ENCODE measurements at places on chromosomes 6 and 20. TPM values are rescaled to one million over a fixed set of nuclear protein-coding genes. Genes with fewer than 3 reads are reported as not detected.

DNA sequence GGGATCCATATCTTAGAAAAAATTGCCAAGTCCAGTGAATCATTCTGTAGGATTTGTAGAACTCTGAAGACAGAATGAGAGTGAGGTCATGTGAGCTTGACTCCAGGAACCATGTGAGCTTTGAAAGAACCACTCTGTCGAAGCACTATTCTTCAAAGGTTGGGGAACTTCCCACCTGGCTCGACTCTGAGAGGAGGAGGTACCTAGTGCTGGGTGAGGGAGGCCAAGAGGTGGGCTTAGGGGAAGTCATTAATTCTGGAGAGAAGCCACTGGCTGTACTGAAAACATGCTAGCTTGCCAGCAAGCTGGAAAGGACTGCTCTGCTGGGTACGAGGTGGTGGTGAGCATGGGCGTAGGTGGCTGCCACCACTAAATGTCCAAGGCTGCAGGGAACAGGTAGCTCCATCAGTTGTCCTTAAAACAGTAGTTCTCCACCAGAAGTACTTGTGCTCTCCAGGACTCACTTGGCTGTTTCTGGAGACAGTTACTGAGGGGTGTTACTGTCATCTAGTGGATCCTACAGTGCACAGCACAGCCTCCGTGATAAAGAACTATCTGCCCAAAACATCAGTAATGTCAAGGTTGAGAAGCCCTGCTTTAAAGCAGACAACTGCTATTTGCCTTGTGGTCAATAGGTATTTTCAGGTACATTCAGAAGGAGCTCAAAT lies 34.7 kb upstream of the SYNJ2 start:
- DNase-seq, result no peak

DNA sequence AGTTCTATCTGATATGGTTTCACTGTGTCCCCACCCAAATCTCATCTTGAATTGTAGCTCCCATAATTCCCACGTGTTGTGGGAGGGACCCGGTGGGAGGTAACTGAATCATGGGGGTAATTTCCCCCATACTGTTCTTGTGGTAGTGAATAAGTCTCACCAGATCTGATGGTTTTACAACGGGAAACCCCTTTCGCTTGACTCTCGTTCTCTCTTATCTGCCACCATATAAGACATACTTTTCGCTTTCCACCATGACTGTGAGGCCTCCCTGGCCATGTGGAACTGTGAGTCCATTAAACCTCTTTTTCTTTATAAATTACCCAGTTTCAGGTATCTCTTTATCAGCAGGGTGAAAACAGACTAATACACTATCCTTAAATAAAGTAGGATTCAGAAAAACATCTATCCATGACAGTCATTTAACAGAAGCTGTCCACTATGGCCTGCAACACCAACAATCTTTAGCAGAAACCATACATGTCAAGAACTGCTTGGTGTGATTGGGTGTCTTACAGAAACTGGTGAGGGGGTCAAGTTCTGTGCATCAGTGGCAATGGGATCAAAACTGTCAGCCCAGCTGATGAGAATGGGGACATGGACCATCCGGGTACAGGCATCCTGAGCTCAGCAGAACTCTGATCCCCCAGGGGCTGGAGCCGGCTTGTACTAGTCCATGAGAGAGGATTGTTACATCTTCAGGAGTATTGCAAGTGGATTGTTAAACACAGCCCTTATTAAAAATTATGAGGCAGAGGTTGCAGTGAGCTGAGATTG lies 59.2 kb downstream of the SCML4 start:
- no peak for DNase-seq

The PTPRT gene
- total RNA-seq, result not detected

The LY6G6F gene
- total RNA-seq, result not detected

GRCh38 chr6:47221565-47221964 lies 88.1 kb downstream of the TNFRSF21 start:
- DNase-seq, result no peak

- DNase-seq, result no peak
These were observed 118.2 kb downstream of the SULF2 start for GRCh38 chr20:47667086-47667485.

DNA sequence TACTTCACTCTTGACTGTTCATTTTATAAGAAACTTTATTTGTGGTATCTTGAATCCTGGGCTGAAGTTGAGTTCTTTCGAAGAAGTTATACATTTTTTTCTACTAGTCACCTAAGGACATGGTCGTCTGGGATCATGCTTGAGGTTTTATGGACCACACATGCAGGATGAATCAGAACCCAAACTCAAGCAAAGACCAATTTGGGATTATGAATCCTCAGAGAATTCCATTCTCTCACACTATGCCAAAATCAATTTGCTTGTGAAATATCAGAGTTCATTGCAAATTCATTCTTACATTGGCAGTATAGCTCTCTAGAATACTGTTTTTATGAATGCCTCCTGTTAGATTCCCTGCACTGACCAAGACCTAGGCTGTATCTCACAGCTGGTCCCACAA lies 114.3 kb upstream of the HDAC2 start:
- DNase-seq, result no peak

DNA sequence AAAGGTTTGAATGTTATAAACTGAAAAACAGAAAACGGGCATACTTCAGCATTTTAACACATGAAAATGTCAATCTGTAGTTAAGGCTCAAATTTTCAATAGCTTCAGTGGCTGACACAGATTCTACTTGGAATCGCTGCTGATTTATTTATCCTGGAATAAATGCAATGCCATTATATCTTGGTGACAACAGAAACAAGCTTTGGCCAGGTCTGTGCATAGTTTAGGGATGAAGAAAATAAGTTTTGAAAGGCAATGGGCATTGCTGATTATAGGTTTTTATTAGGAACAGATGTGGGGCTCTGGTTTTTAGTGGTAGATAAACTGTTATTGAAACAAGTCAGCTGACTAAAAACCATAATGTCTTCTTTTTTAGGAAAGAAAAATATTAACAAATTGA lies 96.8 kb upstream of the SOX4 start:
- no peak for DNase-seq

GRCh38 chr20:11401988-11402387 lies 515.7 kb upstream of the BTBD3 start:
- no peak for DNase-seq

- no peak for DNase-seq
These were observed 232.8 kb downstream of the ZNF217 start for GRCh38 chr20:53360852-53361251.

GRCh38 chr20:34715384-34715783 lies 11.2 kb downstream of the TP53INP2 start:
- no peak for DNase-seq

DNA sequence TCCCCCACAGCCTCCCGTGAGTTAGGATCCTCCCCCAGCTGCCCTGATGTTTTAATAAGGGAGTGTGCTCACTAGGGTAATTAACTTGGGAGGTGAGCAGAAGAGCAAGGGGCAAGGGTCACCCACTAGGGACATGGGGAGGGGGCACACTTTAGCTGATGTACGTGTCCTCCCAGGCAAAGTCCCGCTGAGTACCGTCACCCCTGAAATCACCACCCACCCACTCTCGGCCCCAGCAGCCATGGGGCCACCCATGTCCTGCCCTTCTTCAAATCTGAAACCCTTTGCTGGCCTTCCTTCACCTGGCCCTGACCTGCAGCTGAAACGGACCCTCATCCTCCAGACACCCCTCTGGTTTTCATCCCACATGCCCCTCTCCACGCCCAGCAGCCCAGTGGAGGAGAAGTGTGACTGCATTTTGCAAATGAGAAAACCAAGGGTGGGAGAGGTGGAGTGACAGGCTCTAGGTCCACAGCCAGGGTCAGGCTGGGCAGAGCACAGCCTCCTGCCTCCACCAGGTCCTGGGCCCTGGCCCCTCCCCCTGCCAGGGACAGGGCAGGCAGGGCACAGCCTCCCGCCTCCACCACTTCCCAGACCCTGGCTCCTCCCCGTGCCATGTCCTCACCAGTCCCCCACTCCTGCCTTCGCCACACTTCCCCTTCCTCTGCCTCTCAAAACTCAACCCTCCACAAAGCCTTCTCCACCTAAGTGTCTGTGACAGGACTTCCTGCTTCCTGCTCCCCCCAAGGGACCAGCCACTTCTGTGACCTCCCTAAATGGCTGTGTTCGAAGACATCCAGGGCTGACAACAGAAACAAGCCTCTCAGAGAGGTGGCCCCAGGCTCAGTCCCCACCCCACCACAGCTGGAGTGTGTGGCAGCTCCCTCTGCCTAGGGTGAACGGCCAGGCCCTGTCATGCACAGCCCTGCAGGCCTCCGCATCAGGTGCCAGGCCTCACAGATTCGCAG lies 15.1 kb downstream of the ACSS1 start:
- DNase-seq, result peak; percentile 68

DNA sequence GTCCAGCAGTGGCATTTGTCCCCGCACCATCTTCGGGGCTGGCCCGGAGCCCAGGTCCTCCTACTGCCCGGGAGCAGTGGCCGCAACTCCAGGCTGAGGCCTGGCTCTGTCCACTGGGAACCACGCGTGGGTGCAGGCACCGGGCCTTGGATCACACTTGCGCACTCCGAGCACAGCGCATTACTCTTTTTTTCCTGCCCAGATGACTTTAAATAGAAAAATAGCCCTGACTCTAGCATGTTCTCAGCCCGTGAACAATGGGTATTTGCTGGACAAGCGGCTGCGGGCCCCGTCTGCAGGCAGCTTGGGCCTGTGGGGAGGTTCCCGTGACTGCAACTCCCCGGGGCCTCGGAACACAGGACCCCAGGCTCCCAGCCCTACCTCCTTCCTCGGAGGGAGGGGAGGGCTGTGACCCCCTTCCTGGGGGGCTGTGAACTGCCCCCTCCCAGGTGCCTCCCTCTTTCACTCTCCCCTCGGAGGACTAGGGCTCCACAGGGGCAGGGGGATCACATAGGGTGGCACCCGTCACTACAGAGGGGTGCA lies 162.2 kb downstream of the TBXT start:
- DNase-seq, result no peak

DNA sequence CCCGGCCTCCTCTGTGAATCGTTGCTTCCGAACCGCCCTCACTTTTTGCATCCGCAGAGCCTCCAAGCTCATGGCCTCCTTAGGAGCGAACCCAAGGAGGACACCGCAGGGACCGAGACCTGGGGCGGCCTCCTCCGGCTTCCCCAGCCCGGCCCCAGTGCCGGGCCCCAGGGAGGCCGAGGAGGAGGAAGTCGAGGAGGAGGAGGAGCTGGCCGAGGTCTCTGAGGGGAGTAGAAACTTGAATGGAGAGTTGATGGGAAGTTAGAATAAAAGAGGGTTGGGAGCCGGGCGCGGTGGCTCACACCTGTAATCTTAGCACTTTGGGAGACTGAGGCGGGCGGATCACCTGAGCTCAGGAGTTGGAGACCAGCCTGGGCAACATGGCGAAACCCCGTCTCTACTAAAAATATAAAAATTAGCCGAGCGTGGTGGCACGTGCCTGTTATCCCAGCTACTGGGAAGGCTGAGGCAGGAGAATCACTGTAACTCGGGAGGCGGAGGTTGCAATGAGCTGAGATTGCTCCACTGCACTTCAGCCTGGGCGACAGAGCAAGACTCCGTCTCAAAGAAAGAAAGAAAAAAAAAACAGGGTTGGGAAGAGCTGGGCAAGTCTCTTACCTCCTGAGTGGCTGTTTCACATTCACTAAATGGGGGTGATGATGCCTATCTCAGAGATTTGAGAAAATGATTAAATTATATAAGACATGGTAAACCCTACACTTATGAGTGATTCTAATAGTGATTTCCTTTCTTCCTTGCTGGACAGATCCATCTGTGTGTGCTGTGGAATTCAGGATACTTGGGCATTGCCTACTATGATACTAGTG lies 805 bp downstream of the MSH5 start:
- no peak for DNase-seq

- no peak for DNase-seq
These were observed 370.2 kb downstream of the UTRN start for GRCh38 chr6:144655376-144655775.

The SYS1 gene
- 26.1 TPM for total RNA-seq

DNA sequence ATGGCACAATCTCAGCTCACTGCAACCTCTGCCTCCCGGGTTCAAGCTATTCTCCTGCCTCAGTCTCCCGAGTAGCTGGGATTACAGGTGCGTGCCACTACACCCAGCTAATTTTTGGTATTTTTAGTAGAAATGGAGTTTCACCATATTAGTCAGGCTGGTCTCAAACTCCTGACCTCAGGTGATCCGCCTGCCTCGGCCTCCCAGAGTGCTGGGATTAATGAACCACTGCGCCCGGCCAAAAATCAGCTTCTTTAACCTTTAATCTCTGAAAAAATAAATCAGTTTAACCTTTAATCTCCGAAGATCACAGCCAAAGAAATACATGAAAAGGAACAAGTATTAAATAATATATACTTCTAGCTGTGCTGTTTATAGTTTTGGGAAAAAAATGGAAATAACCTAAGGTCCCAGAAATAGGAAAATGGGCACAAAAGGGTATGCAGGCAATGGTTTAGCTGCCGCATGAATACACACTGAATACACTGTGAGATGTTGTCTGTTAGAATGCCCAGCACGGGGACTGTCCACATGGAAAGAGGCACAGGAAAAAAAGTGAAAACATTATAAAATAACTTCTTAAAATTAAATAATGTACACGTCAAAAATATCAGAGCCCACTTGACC lies 1.6 kb downstream of the NQO2 start:
- no peak for DNase-seq

The CDH26 gene
- 0.91 TPM for total RNA-seq

DNA sequence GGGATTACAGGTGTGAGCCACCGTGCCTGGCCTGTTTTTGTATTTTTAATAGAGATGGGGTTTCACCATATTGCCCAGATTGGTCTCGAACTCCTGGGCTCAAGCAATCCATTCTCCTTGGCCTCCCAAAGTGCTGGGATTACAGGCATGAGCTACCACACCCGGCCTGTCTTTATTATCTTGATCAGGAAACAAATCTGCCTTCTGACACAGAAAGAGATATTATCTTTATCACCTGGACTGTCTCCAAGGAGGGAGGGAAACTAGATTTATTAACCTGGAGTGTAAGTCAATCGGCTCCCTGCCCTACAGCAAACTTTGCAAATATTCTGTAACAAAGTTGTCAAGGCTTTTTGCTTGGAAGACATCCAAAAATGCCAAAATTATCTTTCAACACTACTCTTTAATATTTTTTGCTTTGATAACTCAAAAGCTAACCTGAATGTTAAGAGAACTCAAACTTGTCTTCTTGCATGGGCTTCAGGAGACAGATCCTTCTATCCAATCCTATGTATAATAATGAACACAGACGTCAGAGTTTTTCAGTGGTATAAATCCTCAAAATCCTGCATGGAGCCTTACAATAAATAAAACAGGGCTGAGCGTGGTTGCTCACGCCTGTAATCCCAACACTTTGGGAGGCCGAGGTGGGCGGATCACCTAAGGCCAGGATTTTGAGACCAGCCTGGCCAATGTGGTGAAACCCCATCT lies 85.0 kb upstream of the LOC128125822 start:
- DNase-seq, result no peak

- no peak for DNase-seq
These were observed 11.8 kb downstream of the UTRN start for GRCh38 chr6:144296973-144297372.

GRCh38 chr6:131885237-131885636 lies 65.9 kb downstream of the CCN2 start:
- no peak for DNase-seq

- no peak for DNase-seq
These were observed 80.5 kb downstream of the PRSS35 start for GRCh38 chr6:83592770-83593394.

All from activated CD4-positive, alpha-beta T cell treated with anti-CD3 and anti-CD28 coated beads for 36 hours (primary cell).